Esophagus squamous epithelium (tissue), 5 donors: ENCODE measurements at places on chromosomes 2 and 18. TPM values are rescaled to one million over a fixed set of nuclear protein-coding genes. Genes with fewer than 3 reads are reported as not detected.

DNA sequence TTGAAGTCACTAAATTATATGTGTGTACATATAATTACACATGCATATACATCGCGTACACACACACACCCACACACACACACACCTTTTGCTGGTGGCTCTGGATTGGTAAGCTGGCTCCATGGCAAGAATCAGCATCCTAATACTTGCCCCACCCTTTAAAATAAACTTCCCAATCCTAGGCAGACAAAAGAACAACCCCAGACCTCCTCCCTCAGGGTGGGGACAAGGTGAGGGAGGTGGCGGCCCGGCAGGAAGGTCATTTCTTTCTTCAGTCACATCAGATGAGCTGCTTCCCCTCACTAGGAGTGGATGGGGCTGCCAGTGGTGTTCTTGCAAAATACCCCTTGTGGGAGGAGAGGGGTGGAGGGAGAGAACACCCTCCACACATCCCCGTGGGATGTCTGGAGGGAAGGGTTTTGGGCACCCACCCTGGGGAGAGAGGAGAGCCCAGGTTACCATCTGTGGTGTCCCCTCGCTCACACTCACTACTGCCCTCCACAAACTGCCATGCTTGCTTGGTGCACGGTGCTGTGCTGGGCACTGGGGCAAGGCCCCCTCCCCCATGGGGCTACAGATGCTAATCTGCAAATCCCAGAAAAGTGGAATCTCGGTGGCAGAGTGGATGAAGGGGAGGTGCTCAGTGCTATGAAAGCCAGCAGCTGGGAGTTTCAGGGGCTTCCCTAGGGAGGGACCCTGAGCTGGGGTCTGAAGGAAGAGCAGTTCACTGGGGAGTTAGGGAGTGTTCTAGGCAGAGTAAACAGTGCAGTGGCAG, 64.0 kb downstream of the ODC1 start:
- DNase-seq = no peak

DNA sequence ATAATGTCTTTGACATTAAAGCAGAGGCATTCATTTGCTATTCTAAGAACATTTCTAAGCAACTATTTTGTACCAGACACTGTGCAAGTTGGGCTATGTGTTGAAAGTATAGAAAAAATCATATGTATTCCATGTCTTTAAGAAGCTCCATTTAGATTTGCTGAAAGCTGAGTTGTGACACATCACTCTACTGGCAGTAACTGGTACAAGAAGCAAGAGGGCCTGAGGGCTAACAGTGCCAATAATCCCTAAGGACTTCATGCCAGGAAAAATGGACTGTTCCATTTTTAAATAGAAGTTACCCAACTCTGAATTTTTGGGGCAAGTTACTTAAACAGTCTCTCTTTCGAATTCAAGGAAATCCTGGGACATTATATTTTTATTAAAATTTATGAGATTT, 178.7 kb downstream of the SRBD1 start:
- DNase-seq = no peak

DNA sequence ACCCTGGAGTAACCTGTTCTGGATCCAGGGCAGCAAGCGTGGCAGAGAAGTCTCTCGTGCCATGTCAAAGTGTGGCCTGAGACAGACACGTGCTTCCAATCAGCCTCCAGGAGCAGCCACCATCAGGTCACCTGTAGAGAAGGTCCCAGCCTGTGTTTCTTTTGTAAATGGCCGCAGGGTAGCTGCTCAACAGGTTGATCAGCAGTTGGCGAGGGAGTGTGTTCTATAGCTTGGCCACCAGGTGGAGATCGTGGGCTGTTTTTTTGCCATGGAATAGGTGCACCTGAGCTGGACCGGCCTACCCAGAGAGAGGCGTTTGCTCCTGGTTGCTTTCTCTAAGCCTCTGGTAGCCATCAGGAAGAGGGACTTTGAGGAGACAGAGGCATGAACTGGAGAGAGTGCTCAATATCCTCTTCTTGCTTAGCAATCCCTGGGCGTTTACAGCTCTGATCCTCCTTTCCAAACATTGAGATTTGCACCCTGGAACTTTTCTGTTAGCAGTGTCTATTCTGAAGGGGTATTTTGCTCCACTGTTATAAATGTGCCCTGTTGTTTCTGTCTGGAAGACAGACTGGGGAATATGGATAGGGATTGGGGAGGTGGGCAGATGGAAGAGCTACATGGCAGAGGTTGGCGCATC, 34.2 kb upstream of the EN1 start:
- DNase-seq = no peak

- DNase-seq = no peak
Observed at GRCh38 chr2:65299246-65299645, 71.6 kb downstream of the ACTR2 start.

GRCh38 chr18:48800876-48801727, 149.7 kb downstream of the SMAD7 start:
- no peak for DNase-seq

CPS1 gene
- 2.7 TPM for total RNA-seq

GRCh38 chr2:154568413-154568812, 130.1 kb upstream of the KCNJ3 start:
- no peak for DNase-seq

DNA sequence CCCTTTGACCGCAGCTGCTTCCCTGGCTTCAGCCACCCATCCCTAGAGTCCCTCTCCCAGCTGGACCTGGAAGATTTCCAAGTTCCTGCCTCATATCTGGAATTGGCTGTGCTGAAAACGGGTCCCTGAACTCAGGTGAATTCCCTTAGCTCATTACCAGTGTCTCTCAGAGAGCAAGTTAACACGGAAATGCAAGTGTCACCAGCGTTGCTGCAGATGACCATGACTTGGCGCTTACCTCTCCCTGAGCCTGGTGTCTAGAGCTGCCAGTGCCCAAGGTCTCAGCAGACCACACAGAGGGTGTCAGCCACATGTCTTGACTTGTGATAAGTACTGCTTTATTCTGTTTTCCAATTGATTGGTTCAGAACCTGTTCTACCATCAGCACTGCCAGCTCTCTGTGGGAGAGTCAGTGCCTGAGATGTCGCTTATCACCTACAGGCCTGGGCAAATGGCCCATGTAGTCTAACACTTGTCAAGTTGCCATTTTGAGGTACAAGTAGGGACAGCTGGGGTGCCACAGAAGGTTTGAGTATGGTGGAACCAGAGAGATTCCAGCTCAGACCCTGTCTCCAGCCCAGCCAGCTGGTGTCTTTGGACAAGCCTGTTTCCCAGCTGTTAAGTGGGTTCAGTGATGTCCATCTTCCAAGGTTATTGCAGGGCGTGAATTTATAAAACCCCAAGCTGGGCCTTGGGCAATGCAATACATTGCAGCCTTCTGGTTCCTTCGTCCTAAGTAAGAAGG, 48.7 kb downstream of the LYPD1 start:
- DNase-seq = no peak

DNA sequence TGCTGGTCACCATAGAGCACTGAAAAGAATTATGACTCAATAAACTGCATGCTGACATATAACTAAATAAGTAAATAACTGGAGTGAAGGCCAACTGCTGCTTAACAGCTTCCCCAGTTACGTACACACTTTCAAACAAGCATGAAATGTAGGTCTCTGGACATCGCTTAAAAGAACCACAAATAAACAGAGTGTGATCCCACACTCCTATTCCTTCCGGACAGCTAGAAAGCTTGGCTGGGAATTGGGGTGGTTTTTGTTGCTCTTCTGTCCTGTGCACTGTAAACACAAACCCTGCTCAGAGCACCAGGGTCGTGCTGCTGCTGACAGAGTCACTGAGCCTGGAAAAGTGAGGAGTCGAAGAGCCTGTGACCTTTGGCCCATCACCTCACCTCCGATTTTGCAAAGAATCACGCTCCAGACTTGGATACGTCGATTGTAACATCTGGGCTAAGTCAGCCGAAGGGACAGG, 162.7 kb upstream of the NT5C1B start:
- DNase-seq = no peak
